Esophagus squamous epithelium (tissue), 5 donors: ENCODE measurements at places on chromosomes 11 and 22.

DNA sequence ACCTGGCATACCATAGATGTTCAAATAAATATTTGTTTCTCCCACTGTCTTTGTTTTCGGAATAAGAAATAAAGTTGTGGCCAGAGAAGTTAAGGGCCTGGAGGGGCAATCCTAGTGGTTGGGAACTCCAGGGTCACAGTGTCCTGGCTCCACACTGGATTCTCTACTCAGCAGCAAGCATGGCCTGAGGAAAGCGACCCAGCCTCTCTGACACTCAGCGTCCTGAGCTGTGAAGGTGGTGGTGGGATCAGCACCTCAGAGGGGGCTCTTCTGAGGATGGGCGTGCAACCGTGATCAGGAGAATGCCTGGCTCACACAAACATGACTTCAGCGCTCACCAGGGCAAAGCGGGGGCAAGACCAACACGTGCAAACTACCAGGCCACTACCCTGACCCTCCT, 59.9 kb downstream of the LARGE1 start:
- DNase-seq, result no peak

DNA sequence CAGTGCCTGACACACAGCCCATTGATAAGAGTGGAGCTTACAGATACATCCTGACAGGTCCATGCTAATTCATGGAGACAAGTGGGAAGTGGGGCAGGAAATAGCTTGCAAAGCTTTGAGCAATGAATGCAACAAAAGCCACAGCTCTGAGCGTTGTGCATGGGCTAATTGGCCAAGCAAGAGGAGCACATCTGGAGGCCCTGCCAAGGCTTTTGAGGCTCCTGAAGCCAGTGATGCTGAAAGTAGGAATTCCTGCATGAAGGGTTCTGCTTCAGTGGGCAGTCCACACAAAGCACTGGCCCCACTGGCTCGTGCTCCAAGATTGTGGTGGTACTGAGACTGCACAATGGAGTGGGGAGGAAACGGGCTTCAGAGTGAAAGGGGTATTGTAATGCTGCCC, 103.8 kb upstream of the CSNK2A3 start:
- no peak for DNase-seq

DNA sequence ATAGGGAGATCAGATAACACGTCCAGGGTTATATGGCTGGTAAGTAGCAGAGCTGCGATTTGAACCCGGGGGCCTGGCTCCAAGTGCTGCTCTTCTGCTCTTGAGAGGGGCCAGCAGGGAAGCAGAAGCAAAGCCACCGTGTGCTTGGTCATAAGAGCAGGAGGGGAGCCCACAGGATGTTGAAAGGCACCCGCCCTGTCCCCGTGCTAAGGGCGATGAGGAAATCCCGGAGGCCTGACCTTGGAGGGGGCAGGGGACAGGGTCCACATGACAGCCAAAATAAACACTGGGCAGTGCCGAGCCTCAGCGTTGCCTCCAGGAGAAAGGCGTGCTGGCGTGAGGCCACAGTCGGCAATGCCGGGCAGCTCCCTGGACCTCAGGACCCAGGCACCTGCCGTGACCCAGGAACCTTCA, 28.8 kb downstream of the TOM1 start:
- DNase-seq, result no peak

DNA sequence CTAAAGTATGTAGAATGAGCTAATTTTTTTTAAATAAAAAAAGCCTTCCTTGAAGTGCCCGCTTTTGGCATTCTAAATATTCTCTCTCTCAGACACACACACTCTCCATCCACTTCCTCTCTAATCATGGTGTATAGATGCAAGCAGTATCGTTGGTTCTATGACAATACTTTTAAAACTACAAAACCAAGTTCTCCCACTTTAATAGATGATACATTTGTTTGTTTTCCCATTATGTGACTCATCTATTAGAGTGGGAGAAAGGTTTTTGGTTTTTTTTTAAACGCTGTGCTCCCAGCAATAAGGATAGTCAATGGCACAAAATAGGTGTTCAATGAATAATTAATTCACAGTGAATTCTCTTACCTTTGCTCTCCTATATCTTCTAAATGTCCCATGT, 44.6 kb downstream of the FZD4 start:
- no peak for DNase-seq

DNA sequence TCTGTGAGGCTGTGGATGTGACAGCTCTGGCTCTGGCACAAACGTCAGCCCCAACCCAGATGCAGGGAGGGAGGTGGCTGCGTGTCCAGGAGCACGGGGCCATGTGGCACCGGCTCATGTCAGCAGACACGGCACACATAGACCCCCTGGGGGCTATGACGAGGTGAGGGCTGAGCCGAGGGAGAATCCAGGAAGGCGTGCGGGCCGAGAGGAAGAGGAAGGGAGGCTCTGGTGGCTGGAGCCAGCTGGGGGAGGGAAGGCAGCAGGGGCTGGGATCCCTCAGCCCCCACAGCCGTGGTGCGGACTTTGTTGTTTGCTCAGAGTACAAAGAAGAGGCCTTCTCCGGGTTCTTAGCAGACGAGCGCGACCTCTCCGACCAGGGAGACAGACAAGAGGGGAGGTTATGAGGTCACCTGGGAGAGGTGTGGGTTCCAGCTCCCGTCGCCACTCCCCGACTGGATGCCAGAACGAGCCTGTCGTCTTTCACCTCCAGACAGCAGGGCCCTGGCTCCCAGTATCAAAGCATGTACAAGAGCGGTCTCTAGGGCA, 46.1 kb downstream of the CDKN1C start:
- DNase-seq, result no peak

DNA sequence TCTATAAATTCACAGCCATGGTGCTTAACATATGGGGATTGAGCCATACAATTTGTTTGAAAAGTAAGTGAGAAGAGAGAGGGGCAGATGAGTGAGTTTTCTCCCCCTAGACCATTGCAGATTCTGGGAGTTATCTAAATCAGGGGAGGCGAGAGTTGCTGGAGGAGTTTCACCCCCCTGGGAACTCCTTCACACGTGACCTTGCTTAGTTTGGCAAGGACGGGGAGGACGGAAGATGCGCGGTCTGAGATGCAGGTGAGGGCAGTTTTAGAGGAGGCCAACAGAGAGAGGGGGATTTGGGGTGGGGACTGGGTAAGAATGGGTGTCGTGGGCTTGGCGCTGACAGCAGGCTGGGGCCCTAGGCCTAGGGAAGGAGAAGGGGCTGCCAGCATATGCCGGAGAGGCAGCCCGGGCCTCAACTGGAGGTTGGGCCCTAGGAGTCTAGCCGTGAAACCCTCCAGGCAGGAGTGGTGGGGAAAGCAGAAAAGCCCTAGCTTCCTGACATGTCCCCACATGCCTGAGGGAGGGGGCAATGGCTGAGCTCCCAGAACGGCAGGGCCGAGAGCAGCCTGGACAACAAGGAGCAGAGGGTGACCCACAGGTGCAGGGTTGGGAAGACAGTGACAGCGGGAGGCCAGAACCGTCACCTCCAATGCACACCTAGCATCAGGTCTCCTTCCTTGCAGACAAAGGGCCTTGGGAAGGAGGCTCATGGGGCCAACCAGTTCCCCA, 63.9 kb downstream of the ELFN2 start:
- no peak for DNase-seq

GRCh38 chr22:23079240-23079768, 9.0 kb downstream of the GNAZ start:
- no peak for DNase-seq

DNA sequence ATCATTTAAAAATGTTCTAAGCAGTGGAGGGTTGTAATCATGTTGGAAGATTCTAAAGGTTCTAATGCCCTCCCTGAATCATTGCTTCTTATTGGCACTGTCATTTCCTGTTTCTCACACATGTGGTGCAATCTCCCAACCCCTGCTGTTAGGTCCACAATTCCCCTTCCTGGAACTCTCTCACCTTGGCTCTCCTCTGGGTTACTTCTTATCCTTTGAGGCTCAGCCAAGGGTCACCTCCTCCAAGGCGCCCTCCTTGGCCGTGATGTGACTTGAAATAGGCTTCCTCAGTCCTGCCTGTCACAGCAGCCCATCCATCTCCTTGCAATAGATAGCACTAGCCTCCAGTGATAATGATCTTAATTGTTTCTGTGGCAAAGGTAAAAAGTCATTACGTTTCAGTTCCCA, 149.8 kb downstream of the TTC17 start:
- no peak for DNase-seq

- no peak for DNase-seq
These were observed 27.3 kb downstream of the ARHGEF17 start for GRCh38 chr11:73335204-73335923.

GRCh38 chr11:132058211-132058772, 687.9 kb downstream of the NTM start:
- no peak for DNase-seq

DNA sequence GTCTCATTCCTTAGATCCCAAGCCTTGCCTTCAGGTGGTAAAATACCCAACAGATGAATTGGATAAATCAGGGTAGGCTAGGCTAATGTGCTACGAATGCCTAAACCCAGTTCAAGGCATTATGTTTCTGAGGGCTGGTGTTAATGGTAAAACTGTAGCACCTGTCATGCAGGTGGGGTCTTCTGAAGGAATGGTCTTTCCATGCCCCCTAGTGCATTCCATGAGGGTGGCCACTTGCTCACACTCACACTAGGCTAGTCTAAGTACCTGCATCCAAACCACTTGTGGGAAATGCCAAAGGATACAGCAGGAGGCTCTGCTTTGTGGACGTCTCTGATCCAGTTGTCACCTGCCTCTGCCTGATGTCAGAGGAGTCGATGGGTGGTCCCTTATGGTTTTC, 24.2 kb upstream of the UCP3 start:
- DNase-seq, result no peak

DNA sequence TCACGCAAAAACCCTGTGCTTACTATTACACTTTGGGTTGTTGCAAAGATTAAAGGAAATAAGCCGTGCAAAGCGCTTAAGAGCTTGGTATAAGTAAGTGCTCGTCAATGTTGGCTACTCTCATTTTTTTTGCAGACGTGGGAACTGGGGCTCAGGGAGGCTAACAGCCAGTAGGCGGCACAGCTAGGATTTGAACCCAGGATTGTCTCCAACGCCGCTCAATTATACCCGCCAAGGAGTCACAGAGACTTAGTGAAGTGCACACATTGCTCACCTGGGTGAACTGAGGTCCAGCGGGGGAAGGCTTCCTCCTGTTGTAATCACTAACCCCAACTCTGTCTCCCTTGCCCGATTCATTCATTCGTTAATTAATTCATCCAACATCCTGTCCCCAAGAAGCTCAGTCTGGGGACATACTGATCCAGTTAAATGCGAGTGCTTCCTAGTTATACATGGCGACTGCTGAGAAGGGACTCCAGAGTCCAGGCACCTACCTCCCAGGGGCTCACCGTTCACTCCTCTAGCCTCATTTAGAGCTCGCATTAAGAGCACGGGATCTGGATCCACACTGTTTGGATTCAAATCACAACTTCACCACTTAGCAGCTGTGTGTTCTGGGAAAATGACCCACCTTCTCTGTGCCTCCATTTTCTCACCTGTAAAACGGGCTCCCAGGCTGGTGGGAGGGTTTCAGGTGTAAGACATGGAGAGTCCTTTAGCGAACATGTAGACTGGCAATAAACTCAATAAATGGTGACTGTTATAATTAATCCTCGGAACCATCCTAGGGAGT, 838 bp upstream of the MTFP1 start:
- no peak for DNase-seq

DNA sequence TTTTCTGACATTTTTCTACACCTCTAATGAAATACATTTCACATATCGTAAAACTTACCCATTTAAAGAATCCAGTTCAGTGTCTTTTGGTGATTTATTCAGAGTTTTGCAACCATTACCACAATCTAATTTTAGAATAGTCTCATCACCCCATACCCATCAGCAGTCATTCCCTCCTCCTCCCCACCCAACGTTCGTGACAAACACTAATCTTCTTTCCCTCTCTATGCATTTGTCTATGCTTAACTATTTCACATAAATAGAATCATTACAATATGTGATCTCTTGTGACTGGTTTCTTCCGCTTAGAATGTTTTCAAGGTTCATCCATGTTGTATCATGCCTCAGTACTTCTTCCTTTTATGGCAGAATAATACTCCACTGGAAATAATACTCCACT, 9.5 kb downstream of the TTC28 start:
- DNase-seq, result no peak

GRCh38 chr11:83600661-83601060, 314.5 kb upstream of the CCDC90B start:
- DNase-seq, result no peak

DNA sequence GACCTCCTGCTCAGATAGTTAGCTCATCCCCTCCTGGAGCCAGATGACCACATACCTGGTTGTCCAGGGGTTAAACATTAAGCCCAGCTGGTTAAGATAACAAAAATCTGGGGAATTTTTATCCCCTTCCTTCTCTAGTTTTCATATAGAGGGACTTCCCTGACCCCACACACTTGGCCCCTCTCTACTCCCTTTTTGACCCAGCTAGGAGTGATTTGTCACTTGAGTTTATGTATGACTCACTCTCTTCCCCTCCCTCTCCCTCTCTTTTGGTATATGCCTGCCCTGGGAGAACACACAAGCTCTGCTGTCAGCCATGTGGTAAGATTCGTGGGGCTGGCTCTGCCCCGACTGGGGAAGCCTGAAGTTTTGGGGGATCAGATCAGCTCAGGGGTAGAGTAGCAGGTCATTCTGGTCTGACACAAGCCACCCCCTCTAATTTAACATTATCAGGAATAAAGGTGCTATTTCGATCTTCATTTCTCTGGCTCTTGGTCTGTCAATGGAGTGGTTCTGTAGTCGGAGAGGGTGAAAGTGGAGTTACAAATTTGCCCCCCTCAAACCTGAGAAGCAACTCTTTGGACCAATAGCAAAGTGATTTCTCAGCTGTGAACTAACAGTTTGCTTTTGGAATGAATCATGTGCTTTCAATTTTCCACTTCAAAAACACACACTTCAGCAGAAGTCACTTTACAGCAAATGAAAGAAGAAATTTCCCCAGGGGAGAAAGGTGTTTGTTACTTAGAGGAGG, 415.3 kb upstream of the CADM1 start:
- DNase-seq, result no peak

- DNase-seq, result no peak
These were observed 2.6 kb upstream of the NAALADL1 start for GRCh38 chr11:65060913-65061408.

DNA sequence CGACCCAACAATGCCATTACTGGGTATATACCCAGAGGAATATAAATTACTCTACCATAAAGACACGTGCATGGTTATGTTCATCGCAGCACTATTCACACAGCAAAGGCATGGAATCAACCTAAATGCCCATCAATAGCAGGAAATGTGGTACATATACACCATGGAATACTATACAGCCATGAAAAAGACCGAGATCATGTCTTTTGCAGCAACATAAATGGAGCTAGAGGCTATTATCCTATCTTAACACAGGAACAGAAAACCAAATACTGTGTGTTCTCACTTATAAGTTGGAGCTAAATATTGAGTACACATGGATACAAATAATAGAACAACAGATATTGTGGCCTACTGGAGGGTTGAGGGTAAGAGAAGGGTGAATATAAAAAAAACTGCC, 3.5 kb downstream of the OR2D2 start:
- no peak for DNase-seq
